Right ventricle myocardium superior (tissue), 1 donor: ENCODE measurements at places on chromosomes 2 and 18.

GRCh38 chr18:42437646-42438045 is 482.6 kb downstream of the PIK3C3 start:
- DNase-seq = peak; percentile 32

GRCh38 chr18:61606759-61607158 is 273.5 kb downstream of the CDH20 start:
- peak; percentile 83 for DNase-seq

DNA sequence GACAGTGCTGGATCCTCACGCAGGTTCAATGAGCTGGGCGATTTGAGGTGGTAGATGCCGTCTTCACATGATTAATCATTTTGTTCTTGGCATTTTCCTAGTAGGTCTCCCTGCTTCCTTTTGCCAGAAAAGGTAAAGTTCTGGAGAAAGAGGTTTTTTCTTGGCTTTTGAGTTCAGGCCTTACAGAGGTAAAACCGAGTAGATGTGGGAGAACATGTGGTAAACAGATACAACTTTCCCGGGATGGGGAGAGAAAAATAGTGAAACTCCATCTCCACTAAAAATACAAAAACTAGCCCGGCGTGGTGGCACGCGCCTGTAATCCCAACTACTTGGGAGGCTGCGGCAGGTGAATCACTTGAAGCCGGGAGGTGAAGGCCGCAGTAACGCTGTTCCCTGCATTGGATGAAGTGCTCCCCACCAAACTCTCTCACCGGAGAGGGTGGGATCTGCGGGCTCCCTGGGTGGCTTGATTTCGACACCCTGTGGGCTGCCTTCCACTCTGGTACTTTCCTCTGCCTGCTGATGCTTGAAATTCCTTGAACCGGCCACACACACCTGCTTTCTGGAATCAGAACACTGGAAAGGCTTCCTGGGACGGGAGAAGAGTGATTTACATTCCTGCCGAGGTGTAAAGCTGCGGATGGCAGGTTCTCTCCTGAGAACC is 88.8 kb downstream of the ACTR3 start:
- no peak for DNase-seq

DNA sequence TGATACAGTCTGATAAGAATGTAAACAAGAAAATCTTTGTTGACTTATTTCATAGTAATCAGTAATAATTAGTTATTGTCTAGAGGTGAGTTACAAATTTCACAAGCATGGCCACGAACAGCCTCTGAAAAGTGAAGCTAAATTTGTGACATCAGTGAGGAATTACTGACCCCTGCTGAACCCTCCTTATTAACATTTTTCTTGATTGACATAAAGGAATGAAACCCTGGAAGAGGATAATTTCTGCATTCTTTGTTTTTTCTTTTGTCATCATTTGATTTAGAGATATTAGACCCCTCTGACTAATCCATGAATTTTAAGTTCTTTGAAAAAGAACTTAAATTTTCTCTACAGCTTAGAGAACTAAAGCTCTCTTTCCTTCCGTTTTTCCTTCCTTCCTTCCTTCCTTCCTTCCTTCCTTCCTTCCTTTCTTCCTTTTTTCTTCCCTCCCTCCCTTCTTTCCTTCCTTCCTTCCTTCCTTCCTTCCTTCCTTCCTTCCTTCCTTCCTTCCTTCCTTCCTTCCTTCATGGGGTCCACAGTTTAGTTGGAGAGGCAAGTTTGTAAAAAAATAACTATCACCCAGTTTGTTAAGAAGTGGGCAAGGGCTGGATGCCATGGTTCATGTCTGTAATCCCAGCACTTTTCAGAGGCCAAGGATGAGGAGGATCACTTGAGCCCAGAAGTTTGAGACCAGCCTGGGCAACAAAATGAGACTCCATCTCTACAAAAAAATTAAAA is 387.0 kb downstream of the MTX2 start:
- DNase-seq = no peak

DNA sequence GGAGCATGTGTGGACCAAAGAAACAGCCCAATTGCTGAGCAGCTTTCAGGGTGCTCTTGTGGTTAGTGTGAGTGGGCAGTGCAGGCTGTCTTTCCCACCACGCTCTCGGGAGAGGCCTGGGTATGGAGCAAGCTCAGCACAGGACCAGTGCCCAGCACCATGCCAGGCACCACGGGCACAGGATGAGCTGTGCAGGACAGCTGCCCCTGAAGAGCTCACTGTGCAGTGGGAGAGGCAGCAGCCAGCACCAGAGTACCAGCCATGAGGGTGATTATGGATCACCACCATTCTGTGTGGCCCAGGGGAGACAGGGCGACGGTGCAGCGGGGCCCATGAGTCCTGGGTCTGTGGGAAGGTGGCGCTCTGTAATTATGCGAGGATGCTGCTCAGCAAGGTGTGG is 29.7 kb upstream of the FAHD2A start:
- DNase-seq = peak; percentile 16

DNA sequence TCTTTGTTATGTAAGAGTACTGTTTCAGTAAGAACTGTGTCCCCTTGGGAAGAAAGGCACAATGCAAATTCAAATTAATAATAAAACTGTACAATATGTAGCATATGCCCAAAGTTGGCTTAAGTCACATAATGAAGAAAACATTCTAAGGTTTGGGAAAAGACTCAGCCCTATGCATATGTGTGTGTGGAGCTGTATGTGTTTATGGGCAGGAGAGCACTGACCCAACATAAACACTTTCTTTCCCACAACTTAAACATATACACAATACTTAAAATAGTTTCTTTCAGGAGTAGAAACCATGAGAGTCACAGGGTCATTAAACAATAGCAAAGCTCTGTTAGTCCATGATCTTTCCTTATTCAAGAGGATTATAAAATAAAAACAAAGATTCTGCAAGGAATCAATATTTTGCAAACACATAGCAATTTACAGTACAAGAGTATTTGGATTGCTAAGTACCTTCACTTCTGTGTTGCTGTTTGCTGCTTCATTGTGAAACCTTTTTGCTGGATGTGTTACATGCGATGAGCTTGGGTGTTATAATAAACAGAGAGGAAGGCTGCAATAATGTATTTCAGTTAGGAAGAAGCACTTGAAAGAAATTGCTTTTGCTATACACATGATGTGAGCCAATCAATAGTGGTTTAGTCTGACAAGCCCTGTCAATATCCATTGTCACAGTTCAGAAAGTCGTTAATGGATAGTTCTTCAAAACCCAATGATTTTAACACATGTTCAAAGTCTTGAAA is 347.3 kb downstream of the ARHGAP15 start:
- no peak for DNase-seq

DNA sequence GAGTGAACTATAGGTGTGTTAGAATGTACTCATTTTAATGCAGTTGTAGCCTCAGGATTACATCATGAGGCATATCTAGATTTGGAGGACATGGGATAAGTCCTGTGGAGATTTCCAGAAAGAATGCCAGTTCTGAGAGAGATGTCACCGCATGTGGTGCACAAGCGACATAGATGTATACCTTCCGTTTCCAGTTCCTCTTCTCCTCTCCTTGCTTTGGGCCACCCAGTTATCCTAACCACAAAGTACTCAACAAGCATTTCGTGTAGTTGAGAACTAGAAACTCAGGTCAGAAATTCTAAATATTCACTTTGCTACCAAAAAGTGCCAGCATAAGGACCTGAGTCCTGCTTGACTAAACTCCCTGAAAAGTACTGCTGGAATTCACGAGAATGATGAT is 66.5 kb downstream of the KCTD18 start:
- no peak for DNase-seq

DNA sequence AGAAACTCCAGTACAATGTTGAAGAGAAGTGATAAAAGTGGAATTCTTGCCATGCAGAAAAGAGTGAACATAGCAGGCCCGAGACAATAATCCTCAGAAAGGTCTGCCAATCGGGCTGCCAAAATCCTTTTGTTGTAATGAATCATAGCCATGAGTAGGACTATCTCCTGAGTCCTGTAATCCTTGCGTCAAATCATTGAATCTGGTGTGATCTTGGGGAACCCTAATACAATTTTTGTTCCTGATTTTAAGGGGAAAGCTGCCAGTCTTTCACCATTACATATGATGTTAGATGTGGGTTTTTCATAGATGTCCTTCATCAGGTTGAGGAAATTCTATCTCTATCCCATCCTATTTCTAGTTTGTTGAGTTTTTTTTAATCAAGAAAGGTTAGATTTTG is 2.2 kb downstream of the TPGS2 start:
- no peak for DNase-seq

GRCh38 chr18:59015531-59016152 is 124.0 kb upstream of the SEC11C start:
- no peak for DNase-seq

DNA sequence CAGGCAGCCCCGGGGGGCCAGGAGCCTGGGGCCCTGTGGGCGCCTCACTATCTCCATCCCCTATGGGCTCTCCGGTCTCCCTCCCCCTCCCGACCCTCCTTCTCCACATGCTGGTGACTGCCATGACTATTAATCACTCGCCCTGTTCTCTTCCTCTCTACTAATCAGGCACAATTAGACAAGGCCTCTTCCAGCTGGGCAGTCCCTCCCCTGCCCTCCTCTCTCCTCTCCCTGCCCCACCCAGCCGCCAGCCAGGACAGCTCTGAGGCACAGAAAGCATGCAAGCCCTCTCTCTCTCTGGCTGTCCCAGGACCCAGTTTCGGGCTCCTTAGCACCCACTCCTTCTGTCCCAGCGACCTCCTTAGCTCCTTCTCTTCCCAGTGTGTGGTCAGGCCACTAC is 5.8 kb downstream of the ASIC4 start:
- DNase-seq = no peak

GRCh38 chr2:133773854-133774653 is 205.8 kb upstream of the NCKAP5 start:
- no peak for DNase-seq

DNA sequence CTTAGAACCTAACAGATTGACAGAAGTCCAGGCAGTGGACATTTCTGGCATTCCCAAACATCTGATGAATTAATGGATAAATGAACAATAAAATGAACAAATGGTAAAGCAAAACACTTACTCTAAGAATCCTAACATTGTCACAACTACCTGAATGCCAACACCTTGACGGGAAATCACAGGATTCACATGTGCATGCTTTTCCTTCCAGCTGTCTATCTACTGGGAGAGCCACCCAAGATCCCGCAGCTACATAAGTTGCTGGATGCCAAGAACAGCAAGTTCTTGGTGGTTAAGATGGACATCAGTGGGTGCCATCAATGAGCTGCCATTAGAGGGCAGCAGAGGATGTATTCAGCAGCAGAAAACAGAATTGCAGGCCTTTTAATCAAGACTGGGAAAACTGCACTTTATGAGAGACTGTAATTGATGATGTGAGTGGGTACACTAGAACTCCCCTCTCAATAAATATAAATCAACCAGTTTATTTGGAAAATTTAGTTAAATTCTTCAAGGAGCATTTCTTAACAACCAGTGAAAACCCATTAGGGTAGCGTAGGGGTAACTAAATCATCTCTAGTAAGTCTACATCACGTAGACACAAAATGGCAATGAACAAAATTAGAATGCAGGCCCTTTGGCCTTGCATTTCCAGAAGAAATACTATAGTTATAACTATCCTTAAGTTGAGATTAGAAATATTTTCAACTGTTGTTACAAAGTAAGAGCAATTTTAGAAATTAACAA is 45.6 kb downstream of the SESTD1 start:
- DNase-seq = peak; percentile 73

GRCh38 chr18:30929065-30929464 is 113.5 kb downstream of the DSC3 start:
- no peak for DNase-seq

DNA sequence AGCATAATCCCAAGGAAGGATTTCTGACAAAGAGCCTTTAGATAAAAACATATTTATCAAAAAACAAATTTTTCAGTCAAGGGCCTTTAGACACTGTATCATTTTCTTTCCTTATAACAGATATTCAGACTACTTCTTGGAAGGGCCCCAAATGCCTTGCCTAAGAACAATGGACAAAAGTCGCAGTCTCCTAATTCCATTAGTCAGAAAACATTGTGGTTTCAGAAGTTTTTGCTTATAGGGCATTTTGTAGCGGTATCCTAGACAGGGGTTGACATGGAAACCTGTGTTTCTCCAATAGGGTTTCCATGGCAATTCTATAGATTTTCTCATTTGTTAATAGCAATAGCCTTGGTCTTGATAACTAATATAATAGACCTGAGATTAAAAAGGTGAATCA is 36.7 kb upstream of the AGPS start:
- no peak for DNase-seq

DNA sequence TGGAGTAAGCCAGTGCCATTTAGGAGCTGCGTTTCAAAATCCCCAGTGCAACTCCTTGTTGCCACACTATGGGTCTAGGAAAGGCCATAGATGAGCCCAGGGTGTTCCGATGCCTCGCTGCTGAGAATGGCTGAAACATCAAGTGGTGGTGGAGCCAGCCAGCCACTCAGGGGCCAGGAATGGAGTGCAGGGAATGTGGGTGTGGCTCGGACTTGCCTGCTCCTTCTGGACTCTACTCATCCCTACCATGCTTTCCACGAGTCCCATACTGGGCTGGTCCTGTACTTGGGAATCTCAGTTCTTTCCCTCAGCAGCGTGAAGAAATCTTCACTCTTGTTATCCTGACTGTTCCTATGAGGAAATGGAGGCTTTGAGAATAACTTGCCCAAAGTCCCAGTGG is 143.5 kb downstream of the INSIG2 start:
- no peak for DNase-seq

DNA sequence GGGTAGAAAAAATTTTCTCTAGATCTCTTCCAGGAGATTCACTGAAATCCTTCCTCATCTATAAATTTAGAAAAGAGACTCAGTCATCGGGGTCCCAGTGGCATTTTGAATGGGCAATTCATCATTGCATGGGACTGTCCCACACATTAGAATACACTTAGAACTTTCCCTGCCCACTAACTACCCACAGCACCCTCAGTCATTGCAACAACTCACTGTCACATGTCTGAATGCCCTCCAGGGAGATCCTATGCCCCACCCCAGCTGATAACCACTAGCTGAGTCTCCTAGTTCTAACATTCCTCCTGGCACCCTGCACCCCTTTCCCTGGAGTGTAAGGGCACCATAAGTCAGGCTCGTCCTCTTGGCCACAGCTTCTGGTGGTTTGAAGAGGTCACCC is 89.6 kb downstream of the INSIG2 start:
- no peak for DNase-seq

DNA sequence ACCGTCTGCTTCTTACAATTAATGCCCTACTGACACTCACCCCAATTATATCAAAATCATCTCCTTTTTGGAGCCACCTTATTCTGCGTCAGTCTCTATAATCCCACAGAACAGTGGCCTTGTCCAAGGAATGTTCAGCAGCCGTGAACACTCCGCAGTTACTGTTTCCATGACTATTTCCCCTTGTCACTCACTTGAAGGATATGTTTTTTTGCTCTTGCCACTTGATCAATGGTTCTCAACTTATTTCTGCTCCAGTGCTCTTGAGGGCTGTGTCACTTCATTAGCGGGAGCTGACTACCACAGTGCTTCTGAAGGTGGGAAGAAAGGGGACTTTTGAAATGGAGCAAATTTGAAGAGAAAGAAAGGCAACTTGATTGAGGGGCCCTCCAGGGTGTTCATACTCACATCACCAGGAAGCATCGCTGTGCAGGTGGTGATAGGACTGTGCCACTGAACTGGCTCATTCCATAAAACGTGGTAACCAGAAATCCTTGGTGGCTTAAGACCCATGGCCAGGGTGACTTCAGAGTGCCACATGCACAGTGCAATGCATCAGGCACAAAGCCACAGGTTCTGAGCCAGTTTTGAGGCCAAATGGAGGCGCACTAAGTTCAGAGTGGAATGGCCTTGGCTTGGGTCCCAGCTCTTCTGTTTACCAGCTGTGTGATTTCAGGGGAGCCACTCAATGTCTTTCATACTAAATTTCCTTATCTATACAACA is 320.6 kb upstream of the RAB12 start:
- DNase-seq = peak; percentile 47
